Activated CD4-positive, alpha-beta memory T cell treated with anti-CD3 and anti-CD28 coated beads, Interleukin-2, amount 10 ng/mL, durations not matched to agents 7 days and 5 days (primary cell): ENCODE measurements at places on chromosomes 4 and X. TPM values are rescaled to one million over a fixed set of nuclear protein-coding genes. Genes with fewer than 3 reads are reported as not detected.

UGT8 gene
- 0.25 TPM for total RNA-seq

HSFX1 gene
- 0.50 TPM for total RNA-seq

SCLT1 gene
- total RNA-seq: 36.4 TPM

H2BW2 gene
- total RNA-seq: not detected

USP27X gene
- 2.4 TPM for total RNA-seq

GAGE1 gene
- not detected for total RNA-seq

ART3 gene
- total RNA-seq: 0.30 TPM

GRCh38 chr4:58453956-58454355, 1343.8 kb upstream of the IGFBP7 start:
- H3K27me3 ChIP-seq: no peaks in the 10 kb centered on the region
- H3K36me3 ChIP-seq: no peaks in the 10 kb centered on the region
- no peak for DNase-seq

DNA sequence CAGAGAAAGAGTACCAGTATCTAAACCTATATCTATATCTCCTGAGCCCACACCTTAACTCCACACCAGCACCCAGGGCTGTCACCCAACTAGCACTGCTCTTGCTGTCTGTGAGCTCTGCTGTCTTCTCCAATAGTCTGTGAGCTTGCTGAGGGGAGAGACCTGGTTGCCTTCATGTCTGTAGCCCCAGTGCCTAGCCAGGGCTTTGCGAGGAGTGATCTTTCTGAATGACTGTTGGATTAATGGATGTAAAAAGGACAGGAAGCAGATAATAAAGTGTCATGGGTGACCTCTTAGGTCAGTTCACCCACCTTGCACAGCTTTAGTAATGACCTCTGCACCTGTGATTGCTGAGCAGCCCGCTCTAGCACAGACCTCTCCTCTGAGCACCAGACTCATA, 30.5 kb downstream of the CNGA2 start:
- H3K4me3 ChIP-seq: no peak overlapping the region
- no peak for DNase-seq
- H3K27ac ChIP-seq: no peak overlapping the region
- H3K36me3 ChIP-seq: no peaks in the 10 kb centered on the region
- H3K4me1 ChIP-seq: no peaks in the 10 kb centered on the region
- no peaks in the 10 kb centered on the region for H3K27me3 ChIP-seq

DNA sequence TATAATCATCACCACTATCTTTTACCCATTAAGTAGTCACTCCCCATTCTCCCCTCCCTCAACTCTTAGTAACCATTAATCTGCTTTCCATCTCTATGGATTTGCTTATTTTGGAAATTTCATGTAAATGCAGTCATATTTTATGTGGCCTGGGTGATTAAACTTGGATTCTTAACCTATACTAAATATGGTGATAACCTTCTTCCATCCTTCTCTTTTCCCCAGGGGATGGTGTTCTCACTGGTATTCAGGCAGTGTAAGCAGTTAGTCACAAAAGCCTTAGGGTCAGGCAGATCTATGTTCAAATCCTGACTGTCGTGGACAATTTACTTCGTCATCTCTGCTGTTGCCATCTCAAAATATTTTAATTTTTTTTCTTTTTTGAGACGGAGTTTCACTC, 29.6 kb downstream of the RAB40AL start:
- no peaks in the 10 kb centered on the region for H3K4me1 ChIP-seq
- no peak overlapping the region for H3K4me3 ChIP-seq
- H3K36me3 ChIP-seq: no peaks in the 10 kb centered on the region
- H3K27ac ChIP-seq: no peak overlapping the region
- H3K27me3 ChIP-seq: no peaks in the 10 kb centered on the region

- peaks cover 48% of the 10 kb centered on the region for H3K27me3 ChIP-seq
- H3K4me1 ChIP-seq: peaks cover 17% of the 10 kb centered on the region
- H3K27ac ChIP-seq: no peak within 1 kb of the TSS
Measured at GRCh38 chr4:38867478-38868058, at the start of gene FAM114A1. Gene FAM114A1, plus strand, starts transcription at chr4:38867806. Its CDS starts 10,273 bp downstream, at chr4:38878079.

DNA sequence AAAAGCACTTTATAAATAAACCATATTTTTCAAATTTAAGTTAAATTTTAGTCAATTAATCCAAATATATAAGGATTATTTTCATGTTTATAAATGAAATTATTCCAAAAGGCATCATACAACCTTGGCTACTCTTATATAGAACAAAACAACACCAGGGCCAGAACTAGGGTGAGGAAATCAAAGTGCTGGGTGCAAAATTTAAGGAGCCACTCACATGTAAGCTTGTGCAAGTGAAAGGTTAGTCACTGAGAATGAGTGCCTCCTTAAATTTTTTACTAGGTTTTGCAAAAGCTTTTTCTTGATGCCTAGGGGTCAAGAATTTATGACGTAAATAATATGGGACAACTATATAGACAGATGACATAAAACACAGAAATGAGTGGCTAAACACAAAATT, 83.4 kb upstream of the COX18 start:
- H3K4me1 ChIP-seq: no peaks in the 10 kb centered on the region
- H3K4me3 ChIP-seq: no peak overlapping the region
- no peaks in the 10 kb centered on the region for H3K27me3 ChIP-seq
- H3K27ac ChIP-seq: no peak overlapping the region
- H3K36me3 ChIP-seq: peaks cover 48% of the 10 kb centered on the region
- DNase-seq: no peak

DNA sequence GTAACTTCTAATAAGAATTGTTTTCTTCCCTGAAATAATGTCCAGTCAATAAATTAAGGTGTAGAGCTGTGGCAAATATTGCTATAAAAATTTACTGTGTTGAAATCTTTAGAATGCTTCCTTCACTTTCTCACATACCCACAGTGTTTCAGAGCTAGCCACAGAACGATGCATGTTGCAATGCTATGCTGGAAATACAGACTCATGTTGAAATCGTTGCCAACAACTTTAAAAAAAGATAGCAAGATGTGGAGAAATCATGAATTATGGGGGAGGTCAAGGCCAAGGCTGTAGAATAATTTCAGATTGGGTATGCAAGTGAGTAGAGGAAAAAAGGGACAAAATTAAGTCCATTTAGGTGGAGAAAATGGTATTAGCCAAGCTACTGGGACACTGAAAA, 204.8 kb downstream of the VEGFC start:
- DNase-seq: no peak
- no peaks in the 10 kb centered on the region for H3K36me3 ChIP-seq
- H3K4me3 ChIP-seq: no peak overlapping the region
- no peak overlapping the region for H3K27ac ChIP-seq
- H3K4me1 ChIP-seq: no peaks in the 10 kb centered on the region

DNA sequence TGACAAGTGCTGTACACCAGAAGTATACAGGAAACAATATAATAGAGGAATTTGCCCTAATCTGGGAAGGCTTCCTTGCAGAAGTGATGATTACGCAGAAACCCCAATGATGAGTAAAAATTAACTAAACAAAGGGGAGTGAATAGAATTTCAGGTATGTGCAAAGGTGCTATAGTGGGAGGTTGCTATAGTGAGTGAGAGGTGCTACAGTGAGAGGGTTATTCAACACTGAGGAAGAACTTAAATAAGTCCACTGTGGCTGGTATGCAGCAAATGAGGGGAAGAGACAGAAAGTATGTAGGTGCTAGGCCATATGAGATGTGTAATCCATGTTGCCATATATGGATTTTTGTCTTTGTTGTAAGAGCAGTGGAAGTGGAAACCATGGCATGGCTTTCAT, 69.5 kb downstream of the TRIM2 start:
- peaks cover 2% of the 10 kb centered on the region for H3K4me1 ChIP-seq
- no peak for DNase-seq
- H3K4me3 ChIP-seq: no peak overlapping the region
- H3K27me3 ChIP-seq: peaks cover 2% of the 10 kb centered on the region
- no peak overlapping the region for H3K27ac ChIP-seq

- DNase-seq: no peak
- H3K27ac ChIP-seq: no peak overlapping the region
- H3K4me3 ChIP-seq: no peak overlapping the region
- H3K27me3 ChIP-seq: no peaks in the 10 kb centered on the region
- H3K36me3 ChIP-seq: no peaks in the 10 kb centered on the region
- no peaks in the 10 kb centered on the region for H3K4me1 ChIP-seq
Measured at GRCh38 chr4:14272206-14272605, 644.7 kb upstream of the BOD1L1 start.
